ENCODE measurements at places on chromosomes 16 and 17.

DNA sequence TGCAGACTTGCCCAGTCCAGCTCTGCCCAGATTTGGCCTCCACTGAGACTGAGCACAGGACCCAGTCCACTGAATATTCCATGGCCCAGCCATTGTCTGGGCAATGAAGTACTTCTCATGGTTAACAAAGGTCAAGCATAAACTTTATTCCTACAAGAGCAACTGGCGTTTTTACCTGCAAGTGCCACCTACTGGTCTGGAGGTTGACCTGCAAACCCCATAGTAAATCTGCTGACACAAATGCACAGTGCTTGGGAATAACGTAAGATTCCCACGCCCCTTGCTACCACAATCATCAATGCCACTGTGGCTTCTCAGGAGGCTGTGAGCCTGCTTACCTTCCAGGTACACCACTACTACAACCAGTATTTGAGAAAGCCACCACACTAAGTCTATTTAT is 170.2 kb downstream of the CEP112 start:
- no peak for DNase-seq

DNA sequence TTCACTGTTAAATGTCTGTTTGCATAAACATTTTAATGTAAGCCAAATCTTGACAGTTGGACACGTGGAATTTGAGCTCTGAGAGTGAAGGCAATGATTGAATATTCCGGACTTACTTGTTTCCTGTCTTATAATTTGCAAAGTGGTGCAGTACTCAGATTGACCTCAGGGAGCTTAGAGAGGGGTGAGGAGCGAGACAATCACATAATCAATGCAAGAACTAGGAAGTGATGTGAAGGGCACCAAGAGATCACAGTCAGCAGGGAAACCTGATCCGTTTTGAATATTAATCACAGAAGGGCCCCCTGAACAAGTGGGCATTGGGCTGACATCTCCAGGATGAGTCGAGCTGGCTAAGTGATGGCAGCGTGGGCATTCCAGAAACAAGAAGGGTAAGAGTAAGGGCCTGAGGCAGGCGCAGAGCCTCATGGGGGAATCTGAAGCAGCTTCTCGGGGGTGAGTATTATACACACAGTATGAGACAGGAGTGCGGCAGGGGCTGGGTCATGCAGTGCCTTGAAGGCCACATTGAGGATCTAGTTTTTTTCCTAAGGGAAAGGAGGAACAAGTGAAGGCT is 26.1 kb downstream of the TEX2 start:
- DNase-seq, result no peak

GRCh38 chr16:50365791-50366575 is 2.8 kb downstream of the BRD7 start:
- DNase-seq, result no peak

- DNase-seq, result no peak
These were observed 50.0 kb upstream of the TOB1 start for GRCh38 chr17:50916026-50916707.

- DNase-seq, result no peak
These were observed 64.7 kb downstream of the SNX20 start for GRCh38 chr16:50616386-50616785.

- peak; percentile 78 for DNase-seq
These were observed at the start of gene C1QBP for GRCh38 chr17:5438716-5439445. Gene C1QBP (minus strand): TSS chr17:5439155. CDS start chr17:5439073, 82 bp downstream.

GRCh38 chr17:83012868-83013778 is 66.3 kb upstream of the METRNL start:
- no peak for DNase-seq

DNA sequence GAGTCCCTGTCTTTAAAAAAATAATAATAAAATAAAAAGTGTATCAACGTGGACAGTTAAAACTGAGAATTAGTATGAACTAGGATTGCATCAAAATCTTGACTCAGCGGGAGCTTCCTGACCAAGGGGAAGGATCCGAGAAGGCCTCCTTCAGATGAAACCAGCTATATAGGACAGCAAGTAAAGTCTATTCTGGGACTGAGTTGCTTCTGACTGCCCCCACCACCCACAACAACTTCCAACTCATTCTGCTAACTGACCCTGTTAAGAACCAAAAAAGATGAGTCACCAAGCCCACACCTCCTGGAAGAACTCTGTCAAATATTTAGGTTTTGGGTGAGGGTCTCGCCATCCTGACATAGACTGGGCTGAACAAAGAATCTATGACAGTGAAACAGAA is 24.9 kb downstream of the MPP3 start:
- DNase-seq, result no peak

- DNase-seq, result no peak
These were observed 426.8 kb upstream of the DYNLRB2 start for GRCh38 chr16:80113873-80114574.

- DNase-seq, result no peak
These were observed 251.9 kb upstream of the AXIN2 start for GRCh38 chr17:65813306-65813705.

- DNase-seq, result no peak
These were observed 16.7 kb downstream of the CCR7 start for GRCh38 chr17:40548491-40548981.

GRCh38 chr16:77794586-77794985 is 6.2 kb downstream of the VAT1L start:
- DNase-seq, result no peak

DNA sequence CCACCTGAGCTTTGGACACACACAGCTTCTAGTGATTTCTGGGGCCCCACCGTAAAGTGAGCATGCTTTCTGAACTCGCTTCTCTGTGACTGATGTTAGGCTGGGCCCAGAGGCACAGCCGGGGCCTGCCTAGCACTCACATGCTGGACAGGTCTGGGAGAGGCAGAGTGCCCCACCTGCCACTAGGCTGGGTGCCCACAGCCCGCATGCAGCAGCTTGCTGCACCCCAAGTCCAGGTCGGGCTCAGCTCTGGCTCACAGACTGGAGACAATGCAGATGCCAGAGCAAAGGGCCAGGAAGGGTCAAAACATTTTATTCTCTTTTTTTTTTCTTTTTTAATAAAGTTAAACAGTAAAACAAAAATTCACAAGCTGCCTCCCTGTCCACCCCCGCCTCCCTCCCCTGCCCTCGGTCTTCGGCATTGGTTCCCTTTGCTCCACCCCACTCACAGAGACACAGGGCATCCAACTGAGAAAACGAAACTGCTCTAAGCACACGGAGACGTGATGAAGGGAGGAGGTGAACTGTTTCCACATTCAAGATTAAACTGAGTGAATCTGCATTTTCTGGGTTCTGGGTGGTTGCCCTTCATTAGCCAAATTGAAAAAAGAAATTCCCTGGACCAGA is 9.7 kb downstream of the CNP start:
- no peak for DNase-seq

GRCh38 chr17:28511858-28512461 is 5.8 kb downstream of the FOXN1 start:
- DNase-seq, result no peak

- DNase-seq, result no peak
These were observed 128.6 kb downstream of the IRF8 start for GRCh38 chr16:86027373-86028126.

DNA sequence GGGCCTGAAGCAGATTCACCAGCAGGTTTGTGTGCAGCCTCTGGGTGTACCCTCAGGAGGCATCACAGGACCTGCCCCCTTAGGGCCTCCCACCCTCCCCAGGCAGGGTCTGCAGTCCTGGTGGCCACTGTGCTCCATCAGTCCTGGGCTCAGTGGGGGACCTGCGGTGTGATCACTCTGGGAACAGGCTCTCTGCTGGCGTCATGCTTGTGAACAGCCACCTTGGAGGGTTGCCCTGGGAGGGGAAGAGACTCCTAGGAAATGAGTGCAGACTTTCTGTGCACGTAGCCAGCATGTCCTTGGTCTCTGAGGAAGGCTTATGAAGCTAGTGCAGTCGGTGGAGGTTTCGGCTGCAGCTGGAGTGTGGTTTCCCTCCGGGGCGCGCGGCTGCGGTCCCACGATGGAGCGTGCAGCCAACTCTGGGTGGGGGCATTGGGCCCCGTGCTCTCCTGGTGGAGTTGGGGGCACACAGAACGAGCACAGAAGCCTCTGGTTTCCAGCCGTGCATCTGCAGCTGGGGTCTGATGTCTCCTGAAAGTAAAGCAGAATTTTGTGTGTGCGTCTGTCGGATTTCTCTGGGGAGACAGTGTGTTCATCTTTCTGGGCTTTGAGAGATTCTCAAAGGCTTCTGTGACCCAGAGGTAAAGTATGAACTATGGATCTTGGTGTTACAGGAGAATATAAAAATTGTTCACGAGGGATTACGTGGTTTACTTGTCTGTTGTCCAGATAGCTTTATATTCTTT is 68.1 kb upstream of the ZNF750 start:
- DNase-seq, result no peak

DNA sequence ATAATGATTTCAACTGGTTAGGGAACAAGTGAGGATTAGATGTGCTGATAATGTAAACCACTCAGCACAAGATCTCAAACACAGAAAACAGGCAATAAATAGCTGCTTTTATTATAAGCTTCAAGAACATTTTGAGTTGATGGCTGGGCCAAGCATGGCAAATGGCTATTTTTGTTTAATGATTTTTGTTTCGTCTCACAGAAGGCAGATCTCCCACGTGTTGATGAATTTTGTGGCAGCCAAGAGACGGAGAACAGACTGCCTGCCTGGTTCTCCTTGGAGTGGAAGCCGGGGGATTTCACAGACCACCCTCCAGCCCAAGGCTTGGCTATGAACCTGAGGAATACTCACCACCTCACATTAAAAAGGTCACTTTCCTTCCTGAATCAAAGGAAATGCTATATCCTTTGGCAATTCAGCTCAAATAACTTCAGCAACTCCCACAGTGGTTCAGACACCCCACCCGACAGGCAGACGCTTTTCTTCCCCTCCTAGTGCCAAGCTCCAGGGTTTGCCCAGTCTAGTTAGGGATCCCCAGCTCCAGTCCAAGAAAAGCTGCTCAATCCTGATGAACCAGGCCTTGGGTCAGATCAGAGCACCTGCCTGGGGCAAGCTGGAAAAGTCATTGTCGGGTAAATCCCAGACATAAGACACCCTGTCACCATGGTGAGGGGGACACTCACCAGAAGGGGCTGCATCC is 593.5 kb downstream of the TOX3 start:
- DNase-seq, result no peak

DNA sequence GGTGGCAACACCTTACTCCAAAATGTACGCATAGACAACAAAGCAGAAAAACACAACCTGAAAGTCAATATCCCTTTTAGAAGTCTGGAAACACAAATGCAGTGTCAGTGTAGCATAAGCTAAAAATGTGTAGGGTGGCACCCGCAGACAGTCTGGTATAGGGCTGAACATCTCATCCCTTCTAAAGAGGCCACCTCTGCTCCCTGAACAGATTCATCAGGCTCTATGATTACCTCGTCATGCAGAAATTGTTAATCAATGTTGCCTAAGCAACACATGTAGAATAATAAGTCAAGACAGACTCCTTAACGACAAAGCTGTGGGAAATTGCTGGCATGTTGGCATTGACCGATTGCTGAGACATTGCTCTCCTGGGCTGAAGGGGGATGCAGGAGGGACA is 33.3 kb upstream of the ERCC4 start:
- DNase-seq, result no peak

DNA sequence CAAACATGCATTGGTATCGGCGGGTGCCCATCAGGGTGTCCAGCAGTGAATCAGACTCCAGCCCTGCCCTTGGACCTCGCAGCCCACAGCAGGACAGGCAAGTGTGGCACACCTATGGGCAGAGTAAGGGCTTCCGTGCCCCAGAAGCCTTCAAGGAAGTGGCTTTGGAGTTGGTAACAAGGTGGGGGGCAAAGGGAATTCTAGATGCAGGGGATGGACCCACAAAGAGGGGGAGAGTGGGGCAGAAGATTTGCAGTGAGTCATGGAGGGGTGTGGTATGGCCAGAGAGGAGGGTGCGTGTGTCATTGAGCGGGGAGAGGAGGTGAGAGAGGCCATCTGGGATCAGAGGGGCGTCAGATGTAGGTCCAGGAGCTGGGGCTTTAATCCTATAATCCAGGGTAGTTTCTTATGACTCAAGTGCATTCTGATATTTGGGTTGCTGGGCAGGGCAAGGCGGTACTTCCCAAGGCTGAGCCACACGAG is 8.5 kb upstream of the SPNS2 start:
- no peak for DNase-seq

- DNase-seq, result no peak
These were observed 88.5 kb downstream of the KCNJ12 start for GRCh38 chr17:21464611-21465021.

DNA sequence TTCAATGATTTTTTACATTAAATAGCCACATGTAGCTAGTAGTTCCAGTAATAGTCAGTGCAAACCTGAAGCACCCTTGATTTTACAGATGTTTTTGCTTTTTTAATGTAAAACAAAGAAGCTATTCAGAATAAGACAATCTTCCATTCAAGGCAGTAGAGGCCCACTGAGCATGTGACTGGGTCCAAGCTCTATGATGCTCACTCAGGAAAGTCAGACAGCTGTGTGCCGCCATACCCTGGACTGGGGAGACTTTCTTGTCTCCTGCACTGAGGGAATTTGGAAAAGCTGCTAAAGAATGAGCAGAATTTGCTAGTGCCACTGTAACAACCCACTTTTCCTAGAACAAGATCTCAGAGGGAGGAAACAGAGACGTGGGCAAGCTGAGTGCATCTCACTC is 11.5 kb downstream of the CENPN start:
- DNase-seq, result no peak

DNA sequence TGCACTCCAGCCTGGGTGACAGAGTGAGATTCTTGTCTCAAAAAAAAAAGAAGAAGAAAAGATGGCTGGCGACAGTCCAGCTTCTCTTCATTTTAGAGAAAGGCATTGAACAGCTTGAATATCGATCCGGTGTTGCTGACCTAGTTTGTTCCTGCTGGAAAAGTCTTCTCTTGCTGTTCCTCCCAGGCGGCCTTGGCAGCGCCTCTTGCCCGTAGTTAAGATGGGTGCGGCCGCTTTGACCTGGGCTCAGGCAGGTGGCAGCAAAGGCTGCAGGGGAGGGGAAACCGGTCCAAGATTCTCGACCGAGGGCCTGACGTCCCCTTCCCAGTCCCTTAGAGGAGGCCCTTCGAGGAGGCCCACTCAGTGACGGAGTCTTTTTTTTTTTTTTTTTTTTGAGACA is 3.8 kb upstream of the ZNF764 start:
- no peak for DNase-seq

DNA sequence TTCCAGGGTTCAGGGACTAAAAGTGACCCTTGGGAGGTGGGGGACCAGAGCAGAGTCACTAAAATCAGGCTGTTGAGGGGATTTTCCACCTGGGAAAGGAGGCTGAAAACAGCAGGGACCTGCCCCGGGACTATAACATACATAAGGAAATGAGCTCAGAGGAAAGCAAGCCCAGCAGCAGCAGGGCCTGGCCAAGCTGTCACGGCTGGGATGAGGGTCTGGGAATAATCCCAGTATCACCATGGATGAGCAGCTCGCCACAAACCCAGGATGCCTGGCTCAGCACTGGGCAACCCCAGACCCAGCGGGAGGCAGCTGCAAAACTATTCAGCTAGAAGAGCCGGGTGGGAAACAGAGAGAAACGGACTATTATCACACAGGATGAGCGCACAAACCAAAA is 72.4 kb downstream of the RPH3AL start:
- DNase-seq, result no peak
